ENCODE measurements at places on chromosomes 2 and 18. TPM values are rescaled to one million over a fixed set of nuclear protein-coding genes. Genes with fewer than 3 reads are reported as not detected.
A peak's percentile ranks its signal among the peaks of the same experiment; 100 is the strongest.

The GAREM2 gene
- total RNA-seq, result 2.8 TPM

The CYTIP gene
- not detected for total RNA-seq

The CDH2 gene
- 1.5 TPM for total RNA-seq

The GAL3ST2 gene
- total RNA-seq, result 0.27 TPM

The DUSP19 gene
- total RNA-seq, result 2.7 TPM

- DNase-seq, result no peak
- H3K27ac ChIP-seq, result no peak overlapping the region
- H3K4me3 ChIP-seq, result no peak overlapping the region
- no peaks in the 10 kb centered on the region for H3K4me1 ChIP-seq
These were observed 338.2 kb downstream of the EIPR1 start for GRCh38 chr2:3039188-3040065.

DNA sequence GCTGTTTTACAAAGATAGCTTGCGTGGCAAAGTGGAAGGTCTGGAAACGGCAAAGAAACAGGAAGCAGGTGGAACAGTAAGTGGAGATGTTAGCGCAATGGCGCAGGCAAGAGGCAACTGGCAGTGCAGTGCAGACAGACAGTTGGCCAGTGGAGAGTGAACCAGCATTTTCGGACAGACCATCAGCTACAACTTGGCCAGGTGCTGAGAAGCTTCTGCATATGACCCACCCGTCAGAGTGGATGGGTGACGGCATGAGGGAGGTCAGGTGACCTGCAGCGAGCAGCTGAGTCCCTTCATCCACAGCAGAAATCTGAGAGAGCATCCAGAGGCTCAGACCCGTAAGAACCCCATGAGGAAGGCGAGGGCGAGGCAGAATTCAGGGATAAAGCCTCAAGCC lies 33.8 kb downstream of the NPC1 start:
- no peak for DNase-seq
- H3K4me1 ChIP-seq, result peaks cover 32% of the 10 kb centered on the region
- H3K27me3 ChIP-seq, result no peaks in the 10 kb centered on the region
- no peak overlapping the region for H3K4me3 ChIP-seq

DNA sequence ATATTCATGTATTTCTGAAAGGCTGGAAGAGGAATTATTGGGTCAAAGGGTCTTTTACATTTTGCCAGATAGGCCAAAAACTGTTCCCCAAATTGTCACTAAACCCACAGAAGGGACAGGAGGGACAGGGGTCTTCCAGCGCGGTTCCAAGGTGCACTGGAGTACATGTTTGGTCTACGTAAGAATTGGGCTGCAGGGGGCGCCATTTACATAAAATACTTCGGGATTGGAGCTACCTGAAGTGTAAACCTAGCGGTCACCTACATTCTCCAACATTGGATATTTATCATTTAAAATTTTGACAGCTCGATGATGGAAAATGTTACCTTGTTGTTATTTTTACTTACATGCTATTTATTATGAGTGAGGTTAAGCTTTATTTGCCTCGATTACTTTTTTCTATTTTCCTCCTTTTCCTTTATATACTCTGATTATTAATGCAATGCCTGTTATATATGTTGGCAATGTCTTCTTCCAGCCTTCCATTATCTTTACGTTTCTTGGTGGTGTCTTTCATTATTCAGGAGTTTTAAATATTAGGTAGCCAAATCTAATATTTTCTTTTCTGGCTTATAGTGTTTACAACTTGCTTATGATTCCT lies 43.0 kb upstream of the RAB6C start:
- no peak overlapping the region for H3K4me3 ChIP-seq
- no peak for DNase-seq
- no peaks in the 10 kb centered on the region for H3K4me1 ChIP-seq
- no peak overlapping the region for H3K27ac ChIP-seq
- H3K36me3 ChIP-seq, result no peaks in the 10 kb centered on the region
- H3K27me3 ChIP-seq, result peaks cover 44% of the 10 kb centered on the region

DNA sequence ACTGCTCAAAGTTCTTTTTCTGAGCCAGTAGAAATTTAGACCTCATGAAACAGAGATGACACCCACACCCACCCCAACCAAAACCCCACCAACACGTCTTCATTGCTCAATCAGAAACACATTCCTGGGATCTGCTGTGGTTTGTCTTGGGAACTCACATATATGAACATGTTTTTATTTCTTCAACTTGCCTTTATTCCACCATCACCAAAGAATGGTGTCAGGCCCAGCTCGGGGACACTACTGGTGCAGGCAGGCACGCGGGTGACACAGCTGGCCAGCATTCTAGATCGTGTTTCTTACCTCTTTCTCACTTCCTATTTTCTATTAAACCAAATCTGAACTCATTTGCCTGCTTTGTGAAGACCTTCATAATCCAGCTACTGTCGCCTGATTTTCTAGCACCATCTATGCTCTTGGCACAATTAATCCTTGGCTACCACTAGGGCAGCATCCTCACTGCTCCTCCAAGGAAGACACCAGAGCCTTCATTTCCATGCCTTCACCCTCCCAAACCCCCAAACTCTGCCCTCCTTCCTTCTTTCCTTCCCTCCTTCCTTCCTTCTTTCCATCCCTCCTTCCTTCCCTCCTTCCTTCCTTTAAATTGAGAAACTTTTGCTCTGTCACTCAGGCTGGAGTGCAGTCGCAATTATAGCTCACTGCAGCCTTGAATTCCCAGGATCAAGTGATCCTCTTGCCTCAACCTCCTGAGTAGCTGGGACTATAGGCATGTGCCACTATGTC lies 157.1 kb downstream of the BCL2 start:
- no peak for DNase-seq
- H3K27me3 ChIP-seq, result no peaks in the 10 kb centered on the region
- H3K4me3 ChIP-seq, result no peak overlapping the region
- peaks cover 22% of the 10 kb centered on the region for H3K4me1 ChIP-seq
- H3K36me3 ChIP-seq, result no peaks in the 10 kb centered on the region

- H3K4me1 ChIP-seq, result no peaks in the 10 kb centered on the region
- no peak overlapping the region for H3K27ac ChIP-seq
- no peak overlapping the region for H3K4me3 ChIP-seq
- H3K36me3 ChIP-seq, result no peaks in the 10 kb centered on the region
These were observed 58.2 kb upstream of the HDAC4 start for GRCh38 chr2:239459056-239459455.

- H3K4me1 ChIP-seq, result no peaks in the 10 kb centered on the region
- DNase-seq, result peak; percentile 68
- no peak overlapping the region for H3K27ac ChIP-seq
These were observed 793.1 kb downstream of the ERBB4 start for GRCh38 chr2:211745295-211746097.

DNA sequence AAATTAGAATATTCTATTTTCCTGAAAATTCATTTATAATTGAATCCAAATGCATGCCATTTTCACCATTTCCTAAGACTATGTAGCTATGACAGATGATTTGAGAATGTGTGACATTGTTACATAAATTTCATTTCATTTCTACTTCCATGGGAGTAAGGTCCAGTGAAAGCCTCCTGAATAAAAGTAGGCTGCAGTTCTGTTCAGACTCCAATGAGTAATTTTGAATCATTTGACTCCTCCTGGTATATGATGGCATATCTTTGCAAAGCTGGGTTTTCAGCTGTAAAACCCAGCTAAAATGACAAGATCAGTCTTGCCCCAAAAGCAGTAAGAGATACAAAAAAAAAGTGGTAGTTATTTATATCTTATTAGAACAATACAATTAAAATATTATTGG lies 101.0 kb upstream of the DNAJC10 start:
- no peak overlapping the region for H3K27ac ChIP-seq
- DNase-seq, result no peak
- no peak overlapping the region for H3K4me3 ChIP-seq
- no peaks in the 10 kb centered on the region for H3K4me1 ChIP-seq

DNA sequence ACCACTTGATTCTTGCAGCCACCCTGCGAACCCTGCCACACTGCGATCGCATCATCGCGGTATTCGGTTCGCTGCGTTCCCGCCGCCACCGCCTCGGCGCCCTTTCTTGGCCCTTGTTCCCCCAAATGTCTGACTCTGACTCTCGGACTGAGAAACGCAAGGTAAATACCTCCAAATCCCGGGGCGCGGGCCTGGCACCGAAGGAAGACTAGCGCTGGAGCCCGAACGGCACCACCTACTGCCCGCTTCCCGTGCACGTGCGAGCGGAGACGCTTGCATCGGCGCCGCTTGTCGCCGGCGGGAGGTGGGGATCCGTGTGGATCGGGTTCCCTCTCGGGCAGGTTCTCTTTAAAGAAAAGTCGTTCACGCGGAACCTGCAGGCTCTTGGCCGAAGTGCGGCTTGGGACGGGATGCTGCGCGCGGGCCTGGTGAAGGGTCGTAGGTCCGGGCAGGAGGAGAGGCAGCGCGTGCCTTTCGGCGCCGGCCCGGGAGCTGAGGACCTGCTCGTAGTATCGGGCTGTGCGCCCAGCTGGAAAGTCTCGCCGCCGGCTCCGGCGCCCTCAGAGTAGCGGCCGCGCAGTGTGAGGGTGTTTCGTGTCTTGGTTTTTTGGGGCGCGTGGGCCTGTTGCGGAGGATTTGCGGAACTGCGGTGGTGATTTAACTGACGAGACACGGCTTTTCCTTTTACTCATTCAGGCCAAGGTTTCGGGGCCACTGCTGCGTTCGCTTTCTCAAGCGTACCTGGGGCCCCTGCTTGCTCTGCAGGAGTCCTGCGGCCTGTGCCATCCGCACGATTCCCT lies 514 bp downstream of the BCL2L11 start:
- peaks cover 31% of the 10 kb centered on the region for H3K4me1 ChIP-seq
- H3K4me3 ChIP-seq, result peak overlapping the region; percentile 98
- DNase-seq, result peak; percentile 41

DNA sequence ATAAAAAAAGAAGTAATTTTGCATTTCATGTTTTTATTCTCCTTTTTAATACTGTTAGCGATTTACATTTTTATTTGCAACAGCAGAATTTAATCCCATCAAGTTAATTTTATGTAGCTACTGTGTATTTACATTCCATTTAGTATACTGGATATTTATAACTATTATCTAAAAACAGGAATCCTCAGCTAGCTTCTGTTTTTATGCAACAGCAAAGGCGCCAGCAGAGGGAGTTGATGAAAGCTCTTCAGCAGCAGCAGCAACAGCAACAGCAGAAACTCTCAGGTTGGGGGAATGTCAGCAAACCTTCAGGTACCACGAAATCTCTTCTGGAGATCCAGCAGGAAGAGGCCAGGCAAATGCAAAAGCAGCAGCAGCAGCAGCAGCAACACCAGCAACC lies 26.2 kb upstream of the SNORC start:
- H3K4me3 ChIP-seq, result no peak overlapping the region
- no peak overlapping the region for H3K27ac ChIP-seq
- no peak for DNase-seq
- H3K36me3 ChIP-seq, result peaks cover 59% of the 10 kb centered on the region

- no peak for DNase-seq
- H3K27me3 ChIP-seq, result no peaks in the 10 kb centered on the region
These were observed 89.9 kb downstream of the AP1S3 start for GRCh38 chr2:223747392-223748042.

GRCh38 chr2:144086965-144087364 lies 433.0 kb downstream of the ZEB2 start:
- H3K27me3 ChIP-seq, result no peaks in the 10 kb centered on the region
- no peaks in the 10 kb centered on the region for H3K36me3 ChIP-seq
- DNase-seq, result no peak
- peaks cover 10% of the 10 kb centered on the region for H3K4me1 ChIP-seq
- H3K4me3 ChIP-seq, result no peak overlapping the region

- no peak overlapping the region for H3K4me3 ChIP-seq
- H3K4me1 ChIP-seq, result peaks cover 9% of the 10 kb centered on the region
- H3K36me3 ChIP-seq, result no peaks in the 10 kb centered on the region
- no peak for DNase-seq
- no peaks in the 10 kb centered on the region for H3K27me3 ChIP-seq
- H3K27ac ChIP-seq, result no peak overlapping the region
These were observed 16.5 kb upstream of the GBX2 start for GRCh38 chr2:236184701-236185100.

- no peak overlapping the region for H3K27ac ChIP-seq
- no peaks in the 10 kb centered on the region for H3K4me1 ChIP-seq
- H3K36me3 ChIP-seq, result no peaks in the 10 kb centered on the region
- H3K4me3 ChIP-seq, result no peak overlapping the region
These were observed 694.6 kb downstream of the EPHA4 start for GRCh38 chr2:220877491-220877890.

GRCh38 chr2:59919579-59919978 lies 633.9 kb downstream of the BCL11A start:
- DNase-seq, result no peak
- H3K27ac ChIP-seq, result no peak overlapping the region
- H3K27me3 ChIP-seq, result peaks cover 14% of the 10 kb centered on the region

DNA sequence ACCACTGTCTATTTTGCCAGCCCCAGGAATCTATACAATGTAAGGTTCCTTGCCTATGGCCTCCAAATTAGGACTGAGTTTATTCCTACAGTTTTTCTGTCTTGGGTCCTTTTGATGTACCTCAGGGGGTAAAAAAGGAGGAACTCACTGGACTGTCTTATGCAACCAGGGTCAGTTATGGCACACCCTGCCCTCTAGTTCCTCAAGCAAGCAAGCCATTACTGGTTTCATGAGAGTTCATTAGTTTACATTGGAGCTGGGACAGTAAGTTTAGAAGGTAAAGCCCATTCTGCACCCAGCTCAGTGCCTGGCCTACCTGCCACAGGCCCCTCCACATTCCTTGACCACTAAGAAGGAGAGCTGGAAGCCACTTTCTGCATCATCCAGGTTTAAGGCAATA lies 68.7 kb upstream of the WIPF1 start:
- no peaks in the 10 kb centered on the region for H3K36me3 ChIP-seq
- DNase-seq, result no peak
- H3K4me3 ChIP-seq, result no peak overlapping the region
- H3K27me3 ChIP-seq, result peaks cover 35% of the 10 kb centered on the region
- H3K27ac ChIP-seq, result no peak overlapping the region

DNA sequence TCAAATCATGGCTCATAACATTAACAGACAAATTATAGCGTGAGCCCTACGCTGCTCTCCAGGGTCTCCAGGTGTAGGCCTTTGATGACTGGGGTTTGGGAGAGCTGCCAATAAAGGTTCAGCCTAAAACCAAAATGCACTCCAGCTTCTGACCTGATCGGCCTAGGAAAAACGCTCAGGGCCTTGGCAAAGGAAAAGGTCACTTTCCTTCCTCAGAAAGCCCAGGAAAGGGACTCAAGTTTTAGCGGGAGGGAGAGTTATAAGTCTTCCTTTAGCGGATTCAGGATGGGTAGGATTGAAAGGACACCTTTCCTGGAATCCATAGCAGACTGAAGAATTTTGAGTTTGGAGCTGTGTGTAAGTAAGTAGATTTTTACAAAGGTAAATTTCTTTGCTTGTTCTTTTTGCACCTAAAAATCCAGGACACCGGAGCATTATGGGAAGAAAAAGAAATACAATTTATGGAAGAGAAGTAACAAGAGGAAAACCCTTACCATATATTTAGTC lies 8.8 kb downstream of the EVX2 start:
- no peak overlapping the region for H3K4me3 ChIP-seq
- H3K27me3 ChIP-seq, result peaks cover 42% of the 10 kb centered on the region
- no peak overlapping the region for H3K27ac ChIP-seq
- H3K4me1 ChIP-seq, result peaks cover 8% of the 10 kb centered on the region

GRCh38 chr18:13103366-13103765 lies 112.2 kb downstream of the CEP192 start:
- no peaks in the 10 kb centered on the region for H3K4me1 ChIP-seq
- no peak overlapping the region for H3K4me3 ChIP-seq
- H3K27me3 ChIP-seq, result no peaks in the 10 kb centered on the region
- no peak overlapping the region for H3K27ac ChIP-seq
- peaks cover 24% of the 10 kb centered on the region for H3K36me3 ChIP-seq

Data from Calu3 (cell line).